ENCODE measurements at places on chromosomes 4 and X.

GRCh38 chr4:55993994-55994663 lies 45.4 kb downstream of the CEP135 start:
- no peak for DNase-seq

DNA sequence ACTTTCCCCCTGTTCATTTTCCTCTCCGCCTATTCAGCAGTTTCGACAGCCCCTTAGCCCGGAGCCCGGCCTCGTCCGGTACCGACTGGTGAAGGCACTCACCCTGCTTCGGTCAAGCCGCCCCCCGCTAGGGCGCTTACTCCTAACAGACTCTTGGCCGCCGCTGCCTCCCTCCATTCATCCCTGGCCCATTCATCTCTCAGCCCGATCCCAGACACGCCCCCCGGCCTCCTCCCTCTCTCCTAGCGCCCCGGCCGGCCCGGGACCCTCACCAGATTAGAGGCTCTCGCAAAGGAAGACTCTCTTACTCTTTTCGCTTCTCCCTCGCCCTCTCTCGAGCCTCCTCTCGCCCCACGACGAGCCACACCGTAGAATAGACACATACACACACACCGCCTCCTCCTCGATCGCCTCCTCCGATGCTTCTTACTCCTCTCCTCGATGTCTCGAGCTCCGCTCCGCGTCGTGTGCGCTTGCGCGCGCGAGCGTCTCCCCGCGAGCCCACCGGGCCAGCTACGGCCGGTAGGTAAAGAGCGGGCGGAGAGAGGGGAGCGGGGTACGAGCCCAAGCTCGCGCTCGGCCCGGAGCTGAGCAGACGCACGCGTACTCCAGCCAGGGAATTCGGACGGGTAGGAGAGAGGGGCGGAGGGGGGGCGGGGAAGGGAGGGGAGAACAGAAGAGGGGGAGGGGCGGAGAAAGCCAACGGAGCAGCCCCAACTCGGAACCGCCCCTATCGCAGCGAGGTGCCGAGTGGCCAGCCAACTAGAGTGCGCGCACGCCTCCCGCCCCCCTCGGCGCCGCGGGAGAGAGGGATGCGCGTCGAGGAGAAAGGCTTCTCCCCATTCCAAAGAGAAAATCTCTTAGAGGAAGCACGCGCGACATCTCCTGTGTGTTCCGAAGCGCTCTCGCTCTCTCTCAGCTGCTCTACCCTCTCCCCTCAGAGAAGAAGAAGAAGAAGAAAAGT lies at the start of gene WNK3:
Gene WNK3 (minus strand): TSS at position 633 of the 964 bp plus-strand sequence.
- DNase-seq = peak; percentile 18

DNA sequence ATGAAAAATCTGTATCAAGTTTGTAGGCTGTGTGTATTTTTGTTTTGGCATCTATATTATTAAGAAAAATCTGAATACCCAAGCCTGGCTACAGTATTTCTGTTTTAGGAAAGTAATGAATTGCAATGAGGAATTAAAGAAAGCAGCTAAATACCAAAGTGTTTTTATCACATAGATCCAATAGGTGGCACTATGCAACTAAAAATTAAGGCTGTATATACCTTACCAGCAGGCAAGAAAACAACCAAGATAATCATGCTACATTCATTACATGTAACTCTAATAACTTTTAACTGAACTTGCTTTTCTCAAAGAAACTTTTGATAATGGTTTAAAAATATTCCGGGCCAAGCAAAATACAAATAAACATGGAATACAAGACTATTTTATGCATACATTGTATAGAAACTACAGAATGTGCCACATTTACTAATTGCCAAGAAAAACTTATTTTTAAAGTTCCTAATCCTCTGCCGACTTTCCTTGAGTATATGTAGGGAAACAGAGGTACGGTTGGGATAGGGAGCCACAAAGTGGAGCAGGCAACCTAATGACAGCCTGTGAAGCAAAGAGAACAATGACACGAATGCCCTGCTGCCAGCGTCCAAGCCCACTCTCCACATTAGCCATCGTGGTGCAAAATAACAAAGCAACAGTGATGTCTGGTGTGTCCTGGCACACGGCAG lies 63.7 kb downstream of the SEC24D start:
- DNase-seq = no peak

DNA sequence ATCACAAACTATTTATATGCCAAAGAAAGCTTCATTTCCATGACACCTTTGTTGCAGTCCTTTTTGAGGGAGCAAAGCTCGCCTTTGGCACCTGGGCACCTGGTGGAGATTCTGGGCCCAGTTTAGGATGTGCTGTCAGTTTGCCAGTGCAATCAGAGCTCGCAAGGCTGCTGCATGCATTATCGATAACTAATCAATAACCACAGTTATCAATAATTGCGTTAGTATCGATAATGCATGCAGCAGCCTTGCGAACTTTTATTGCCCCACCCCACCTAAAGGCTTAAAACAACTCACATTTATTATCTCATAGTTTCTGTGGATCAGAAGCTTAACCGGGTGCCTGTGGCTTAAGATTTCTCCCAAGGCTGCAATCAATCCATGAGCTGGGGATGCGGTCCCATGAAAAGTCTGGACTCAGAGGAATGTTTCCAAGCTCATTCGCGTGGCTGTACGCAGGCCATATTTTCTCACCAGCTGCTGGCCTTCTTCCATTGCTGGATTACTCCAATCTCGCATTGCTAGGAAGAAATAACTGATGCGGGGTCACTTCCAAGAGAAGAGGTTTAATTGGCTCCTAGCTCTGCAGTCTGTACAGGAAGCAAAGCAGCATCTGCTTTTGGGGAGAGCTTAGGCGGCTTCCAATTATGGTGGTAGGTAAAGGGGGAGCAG lies 6.2 kb upstream of the AFAP1 start:
- DNase-seq = no peak

DNA sequence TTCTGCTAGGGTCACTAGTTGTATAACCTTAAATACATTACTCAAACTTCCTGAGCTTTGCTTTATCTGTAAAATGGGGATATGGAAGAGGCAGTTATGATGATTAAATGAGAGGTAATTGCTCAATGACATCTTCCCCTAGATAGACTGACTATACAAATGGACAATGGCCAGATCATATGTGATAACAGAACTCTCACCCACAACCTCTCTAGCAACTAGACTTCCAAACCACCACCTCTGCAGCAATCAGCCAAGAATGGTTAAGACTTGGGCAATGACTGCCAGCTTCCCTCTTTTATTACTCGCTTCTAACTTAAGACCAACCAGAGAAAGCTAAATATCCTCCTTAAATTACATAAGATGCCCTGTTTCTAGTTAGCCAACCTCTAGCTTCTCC lies 2.9 kb upstream of the SEPSECS start:
- DNase-seq = no peak

- no peak for DNase-seq
Measured at GRCh38 chr4:126448086-126448845, 1133.5 kb downstream of the FAT4 start.

DNA sequence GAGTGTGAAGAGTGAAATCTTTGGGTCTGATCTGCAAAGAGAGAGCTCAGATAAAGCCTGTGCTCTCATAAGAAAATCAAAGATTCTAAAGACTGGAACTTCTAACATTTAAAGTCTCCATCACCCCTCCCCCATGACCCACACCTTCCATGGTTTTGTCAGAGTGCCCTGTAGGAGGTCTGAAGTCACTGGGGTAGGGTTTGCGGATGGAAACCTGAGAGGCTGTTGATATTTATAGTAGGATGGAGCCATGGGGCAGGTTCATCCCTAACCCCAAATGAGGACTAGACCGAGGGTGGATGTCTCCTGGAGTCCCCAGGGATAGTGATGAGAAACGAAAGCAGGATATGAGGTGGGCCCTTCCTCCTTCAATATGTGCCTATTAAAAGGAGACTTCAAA lies 28.4 kb upstream of the NLGN4X start:
- DNase-seq = no peak

- peak; percentile 39 for DNase-seq
Measured at GRCh38 chrX:39854772-39855747, 242.7 kb downstream of the BCOR start.

DNA sequence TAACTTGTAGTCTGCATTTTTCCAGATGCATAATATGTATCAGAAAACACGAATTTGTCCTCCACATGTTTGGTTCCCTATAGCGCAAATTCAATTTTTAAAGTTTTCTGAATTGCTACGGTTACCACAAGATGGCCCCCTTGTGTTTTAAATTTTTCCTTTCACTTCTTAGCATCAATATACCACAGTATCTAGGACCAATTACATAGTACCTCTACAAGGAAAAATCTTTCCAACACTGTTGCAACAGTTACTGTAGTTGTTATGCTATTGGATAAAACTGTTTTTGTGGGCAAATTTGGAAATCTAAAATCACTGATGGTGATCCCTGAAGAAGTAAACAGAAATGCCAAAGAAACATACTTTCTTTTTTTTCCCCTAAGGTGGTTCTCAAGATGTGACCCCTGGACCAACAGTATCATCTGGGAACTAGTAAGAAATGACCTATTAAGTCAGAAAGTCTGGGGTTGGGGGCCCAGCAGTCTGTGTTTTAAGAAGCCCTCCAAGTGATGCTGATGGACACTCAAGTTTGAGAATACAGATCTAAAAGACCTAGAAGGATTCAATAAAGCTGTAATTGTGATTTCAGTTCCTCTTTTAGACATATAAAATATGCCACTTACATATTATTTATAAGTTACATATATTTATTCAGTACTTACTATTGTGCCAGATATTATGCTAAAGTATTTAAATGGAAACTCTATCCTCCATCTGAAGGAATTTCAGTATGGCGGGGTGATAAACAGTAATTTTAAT lies 3.1 kb downstream of the ZGRF1 start:
- no peak for DNase-seq

- DNase-seq = no peak
Measured at GRCh38 chr4:179145746-179146525, 1703.7 kb upstream of the AGA start.

GRCh38 chr4:153222707-153223426 lies 18.6 kb downstream of the TRIM2 start:
- DNase-seq = no peak

GRCh38 chrX:51776851-51777250 lies 33.6 kb downstream of the GSPT2 start:
- DNase-seq = no peak

- DNase-seq = no peak
Measured at GRCh38 chr4:114368751-114369150, 229.9 kb upstream of the UGT8 start.

DNA sequence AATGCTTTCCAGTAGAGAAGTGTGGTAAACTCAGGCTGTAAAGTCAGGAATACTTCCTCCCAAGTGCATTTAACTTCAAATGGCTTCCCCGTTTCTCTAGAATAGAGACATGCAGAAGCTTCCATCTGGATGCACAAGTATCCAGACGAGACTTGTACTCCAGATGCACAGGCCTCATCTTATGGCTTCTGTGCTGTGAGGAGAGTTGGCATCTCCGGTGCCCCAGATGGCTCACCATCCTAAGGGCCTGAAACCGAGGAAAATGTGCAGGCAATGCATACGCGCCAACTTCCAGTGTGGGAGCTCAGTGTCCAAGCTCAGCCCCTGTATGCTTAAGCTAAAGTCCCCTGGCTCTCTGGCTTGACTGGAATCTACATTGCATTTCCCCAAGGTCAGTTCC lies 184.0 kb upstream of the TBL1X start:
- DNase-seq = no peak

DNA sequence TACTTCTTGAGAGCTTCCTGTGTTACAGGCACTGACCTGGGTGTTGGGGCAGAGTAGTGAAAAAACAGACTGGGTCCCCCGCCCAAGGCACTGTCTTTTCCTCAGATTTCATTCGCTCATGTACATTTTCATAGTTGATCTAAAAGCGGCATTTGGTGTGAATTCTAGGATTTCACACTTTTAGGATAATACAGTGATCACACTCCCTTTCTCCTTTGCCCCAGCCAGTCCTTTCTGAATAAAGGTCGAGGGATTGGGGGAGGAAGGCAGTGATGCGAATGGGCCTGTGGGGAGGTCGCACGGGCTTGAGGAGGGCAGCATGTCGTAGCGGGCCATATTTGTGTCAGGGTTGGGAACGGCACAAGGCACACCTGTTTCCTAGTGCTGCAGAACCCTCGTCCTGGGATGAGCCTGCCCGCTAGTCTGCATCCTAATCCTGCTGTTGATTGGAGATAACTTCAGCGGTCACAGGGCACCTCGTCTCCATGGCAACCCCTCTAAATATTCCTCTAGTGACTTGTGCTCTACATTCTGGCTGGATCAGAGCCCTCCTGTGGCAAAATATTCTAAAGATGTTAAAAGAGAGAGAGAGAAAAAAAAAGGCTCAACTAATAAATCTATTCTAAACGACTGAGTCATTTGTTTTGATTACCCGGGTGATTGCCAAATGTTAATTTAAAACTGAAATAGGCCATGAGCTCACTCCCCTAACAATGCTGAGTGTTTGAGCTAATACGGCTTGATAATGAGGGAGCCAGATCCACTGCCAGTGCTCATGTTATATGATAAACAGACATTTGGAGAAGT lies 21.8 kb downstream of the FHL1 start:
- DNase-seq = no peak

DNA sequence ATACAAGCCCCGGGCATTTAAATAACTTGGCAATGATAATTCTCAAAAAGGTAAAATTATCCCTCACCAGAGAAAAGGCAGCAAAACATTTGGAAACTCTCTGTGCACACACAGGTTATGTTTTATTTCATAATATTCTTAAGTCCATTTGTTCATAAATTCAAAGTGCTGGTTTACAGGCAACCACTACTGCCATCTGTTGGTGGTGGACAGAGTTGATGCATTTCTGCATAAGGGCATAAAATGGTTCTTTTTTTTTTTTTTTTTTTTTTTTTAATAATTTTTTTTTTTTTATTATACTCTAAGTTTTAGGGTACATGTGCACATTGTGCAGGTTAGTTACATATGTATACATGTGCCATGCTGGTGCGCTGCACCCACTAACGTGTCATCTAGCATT lies 31.5 kb upstream of the IL21 start:
- peak; percentile 39 for DNase-seq

GRCh38 chr4:15563871-15564270 lies 91.3 kb downstream of the FBXL5 start:
- no peak for DNase-seq

DNA sequence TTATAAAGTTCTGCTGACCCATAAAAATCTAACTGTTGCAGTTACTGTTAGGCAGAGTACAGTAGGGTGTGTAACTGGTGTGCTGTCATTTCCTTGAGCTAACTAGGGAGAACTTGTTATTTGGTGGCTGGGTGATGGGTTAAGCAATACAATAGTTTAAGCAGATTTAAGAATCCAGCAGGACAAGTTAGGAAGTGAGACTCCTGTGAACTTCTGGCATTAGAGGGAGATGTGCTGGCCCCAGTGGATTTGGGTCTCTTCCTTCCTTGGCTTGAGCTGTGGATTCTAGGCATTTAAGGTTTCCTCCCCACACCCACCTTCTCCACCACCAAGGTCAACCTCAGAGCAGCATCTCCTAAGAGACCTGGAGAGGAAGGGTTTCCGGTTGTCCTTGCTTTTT lies 70.5 kb downstream of the CLCN5 start:
- DNase-seq = no peak

DNA sequence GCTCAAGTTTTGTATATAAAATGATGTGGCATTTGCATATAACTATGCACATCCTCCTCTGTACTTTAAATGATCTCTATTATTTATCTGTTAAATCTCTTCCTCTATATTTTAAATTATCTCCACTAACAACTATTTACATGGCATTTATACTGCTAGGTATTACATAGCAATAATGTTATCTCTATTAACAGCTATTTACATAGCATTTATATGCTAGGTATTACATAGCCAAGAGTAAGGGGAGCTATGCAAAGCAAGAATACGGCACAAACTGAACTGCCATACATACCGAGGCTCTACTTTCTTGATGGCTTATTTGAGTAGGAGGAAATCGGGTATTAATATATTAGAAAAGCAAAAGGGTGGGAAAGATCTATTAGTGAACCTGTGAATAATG lies 12.7 kb downstream of the RPS6KA6 start:
- no peak for DNase-seq

All from activated CD4-positive, alpha-beta T cell treated with anti-CD3 and anti-CD28 coated beads for 24 hours (primary cell).